ENCODE measurements at places on chromosomes 12 and 14. TPM values are rescaled to one million over a fixed set of nuclear protein-coding genes. Genes with fewer than 3 reads are reported as not detected.

RIMBP2 gene
- 0.23 TPM for total RNA-seq

ANO4 gene
- total RNA-seq: 4.4 TPM

LBHD2 gene
- 0.26 TPM for total RNA-seq

DLGAP5 gene
- 1.1 TPM for total RNA-seq

PRB2 gene
- not detected for total RNA-seq

RDH12 gene
- total RNA-seq: not detected

CLEC1A gene
- total RNA-seq: 0.09 TPM

POC1B gene
- 9.9 TPM for total RNA-seq

SLC8A3 gene
- not detected for total RNA-seq

KLRK1 gene
- total RNA-seq: not detected

MAP1LC3B2 gene
- total RNA-seq: 1.8 TPM

All from pericardium fibroblast (primary cell).